ENCODE measurements at places on chromosomes 5 and 9.

- DNase-seq = no peak
Observed at GRCh38 chr5:107806271-107806670, 135.5 kb upstream of the EFNA5 start.

GRCh38 chr5:78698191-78698791 is 49.7 kb upstream of the LHFPL2 start:
- DNase-seq = no peak

GRCh38 chr5:171483551-171484135 is 64.2 kb downstream of the FGF18 start:
- no peak for DNase-seq

GRCh38 chr9:87991151-87991870 is 17.0 kb upstream of the CDK20 start:
- DNase-seq = no peak

DNA sequence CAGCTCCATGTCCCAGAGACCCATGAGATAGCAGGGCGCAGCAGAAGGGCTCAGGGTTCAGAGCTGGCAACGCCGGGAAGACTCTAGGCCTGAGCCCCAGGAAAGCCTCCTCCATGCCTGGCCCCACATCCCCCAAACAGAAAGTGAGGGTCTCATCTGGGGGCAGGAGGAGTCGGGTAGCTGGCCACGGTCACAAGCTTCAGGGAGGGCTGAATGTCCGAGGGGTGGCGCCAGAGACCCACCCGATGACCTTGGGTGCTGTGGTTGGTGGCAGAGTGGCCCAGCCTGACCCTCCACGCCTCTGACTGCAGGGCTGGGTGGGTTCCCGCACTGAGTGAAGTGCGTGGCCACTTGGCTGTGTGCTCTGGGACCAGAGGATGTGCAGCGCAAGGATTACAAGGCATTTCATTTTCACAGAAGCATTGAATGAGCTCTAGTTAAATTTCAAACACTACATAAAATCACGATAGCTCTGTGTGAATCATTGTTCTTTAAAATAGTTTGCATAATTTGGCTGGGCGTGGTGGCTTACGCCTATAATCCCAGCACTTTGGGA is 3.0 kb downstream of the C8G start:
- DNase-seq = no peak

GRCh38 chr9:108967916-108968315 is 33.7 kb downstream of the ABITRAM start:
- no peak for DNase-seq

- no peak for DNase-seq
Observed at GRCh38 chr5:160919626-160920025, 67.6 kb upstream of the ATP10B start.

DNA sequence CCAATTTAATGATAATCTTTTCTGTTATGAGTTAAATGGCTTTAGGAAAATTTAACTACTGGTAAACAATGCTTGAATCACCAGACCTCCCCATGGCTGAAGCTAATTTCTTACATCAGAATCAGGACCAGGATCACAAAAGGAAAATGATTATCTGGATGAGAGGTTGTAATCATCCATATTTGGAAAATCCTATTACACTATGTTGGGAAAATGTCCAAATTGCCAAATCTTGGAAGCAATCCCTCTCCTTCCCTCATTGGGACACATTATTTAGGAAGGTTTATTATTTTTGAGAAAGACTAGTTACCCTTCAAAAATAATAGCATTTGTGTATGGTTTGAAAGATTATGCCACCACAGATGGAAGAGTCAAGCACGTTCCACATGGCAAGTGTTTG is 130.7 kb upstream of the MINAR2 start:
- DNase-seq = no peak

- no peak for DNase-seq
Observed at GRCh38 chr5:94778732-94779131, 160.3 kb downstream of the SLF1 start.

GRCh38 chr9:134215699-134216448 is 51.5 kb upstream of the RNU6ATAC start:
- no peak for DNase-seq

- no peak for DNase-seq
Observed at GRCh38 chr5:61363401-61364114, 31.5 kb downstream of the ZSWIM6 start.

DNA sequence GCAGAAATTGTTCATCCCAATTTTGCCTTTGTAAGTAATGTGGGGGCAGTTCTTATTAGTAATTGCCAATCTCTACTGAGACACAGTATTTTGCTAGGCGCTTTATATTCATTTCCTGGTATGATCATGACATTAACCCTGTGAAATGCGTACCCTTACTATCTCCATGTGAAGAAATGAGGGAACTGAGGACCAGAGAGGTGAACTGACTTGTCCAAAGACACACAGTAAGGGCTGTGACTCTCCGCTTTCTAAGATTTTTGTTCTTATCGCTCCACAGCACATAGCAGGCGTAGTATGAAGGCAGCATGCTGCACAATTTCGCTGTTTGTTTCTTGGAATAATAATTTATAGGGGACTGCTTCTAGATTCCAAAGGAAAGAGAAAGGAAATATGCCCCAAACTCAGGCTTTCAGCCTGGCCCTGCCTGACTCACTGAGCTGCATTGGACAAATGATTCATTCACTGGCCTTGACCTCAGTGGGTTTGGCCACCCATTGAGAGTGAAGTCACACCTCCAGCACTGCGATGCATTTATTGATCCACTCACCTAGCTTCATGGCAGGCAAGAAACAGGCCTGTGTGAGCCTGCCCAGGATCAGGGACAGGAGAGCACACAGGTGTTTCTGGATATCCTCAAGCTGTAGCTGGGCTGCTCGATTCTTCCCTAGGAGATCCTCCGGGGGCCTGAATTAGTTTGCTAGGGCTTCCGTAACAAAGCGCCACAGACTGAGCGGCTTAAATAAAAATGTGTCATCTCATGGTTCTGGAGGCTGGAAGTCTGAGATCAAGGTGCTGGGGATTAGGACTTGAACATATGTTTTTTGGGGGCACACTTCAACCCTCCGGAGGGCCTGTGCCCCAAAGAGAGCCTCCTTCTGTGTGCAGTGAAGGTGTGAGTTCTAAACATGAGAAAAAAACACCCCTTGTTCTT is 7.2 kb upstream of the DUSP1 start:
- DNase-seq = no peak

- no peak for DNase-seq
Observed at GRCh38 chr5:15827741-15828140, 327.8 kb downstream of the FBXL7 start.

GRCh38 chr5:39558541-39558940 is 133.8 kb upstream of the DAB2 start:
- DNase-seq = no peak

GRCh38 chr5:150593593-150593992 is 46.9 kb upstream of the SYNPO start:
- no peak for DNase-seq

- DNase-seq = no peak
Observed at GRCh38 chr5:180026320-180026719, 45.2 kb downstream of the RNF130 start.

DNA sequence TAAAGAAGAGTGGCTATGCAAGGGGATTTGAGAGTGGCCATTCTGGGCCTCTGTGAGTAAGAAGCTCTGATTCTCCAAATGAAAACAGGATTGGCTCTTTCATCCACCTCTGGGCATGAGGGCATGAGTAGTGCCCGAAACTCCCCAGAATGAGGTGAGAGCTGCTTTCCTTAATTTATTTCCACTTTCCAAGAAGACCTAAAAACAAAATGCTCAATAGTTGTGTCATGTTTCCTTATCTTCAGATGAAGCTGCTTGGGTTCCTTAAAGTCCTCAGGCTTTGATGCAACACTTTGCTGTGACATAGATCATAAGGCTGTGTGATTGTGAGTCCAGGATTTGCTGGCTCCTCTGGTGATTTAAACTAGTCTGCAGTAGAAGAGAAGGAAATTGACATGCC is 3.1 kb upstream of the ZCCHC10 start:
- DNase-seq = no peak

DNA sequence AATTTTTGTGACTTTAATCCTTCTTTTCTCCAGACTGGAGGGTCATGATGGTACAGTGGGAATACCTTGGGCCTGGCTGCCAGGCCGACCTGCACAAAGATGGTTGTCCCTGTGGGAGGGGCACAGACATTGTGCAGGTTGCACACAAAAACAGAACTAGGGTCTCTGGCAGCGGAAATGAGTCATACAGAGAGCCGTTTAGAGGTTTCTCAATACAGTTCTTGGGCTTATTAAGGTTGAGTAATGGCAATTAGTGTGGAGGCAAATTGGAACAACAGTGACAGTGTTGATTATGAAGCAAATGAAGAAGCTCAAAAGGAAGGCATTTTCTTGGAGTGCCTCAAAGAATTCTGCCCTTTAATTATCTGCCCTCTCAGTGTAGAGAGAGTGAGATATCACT is 173.6 kb downstream of the TENT4A start:
- DNase-seq = no peak

DNA sequence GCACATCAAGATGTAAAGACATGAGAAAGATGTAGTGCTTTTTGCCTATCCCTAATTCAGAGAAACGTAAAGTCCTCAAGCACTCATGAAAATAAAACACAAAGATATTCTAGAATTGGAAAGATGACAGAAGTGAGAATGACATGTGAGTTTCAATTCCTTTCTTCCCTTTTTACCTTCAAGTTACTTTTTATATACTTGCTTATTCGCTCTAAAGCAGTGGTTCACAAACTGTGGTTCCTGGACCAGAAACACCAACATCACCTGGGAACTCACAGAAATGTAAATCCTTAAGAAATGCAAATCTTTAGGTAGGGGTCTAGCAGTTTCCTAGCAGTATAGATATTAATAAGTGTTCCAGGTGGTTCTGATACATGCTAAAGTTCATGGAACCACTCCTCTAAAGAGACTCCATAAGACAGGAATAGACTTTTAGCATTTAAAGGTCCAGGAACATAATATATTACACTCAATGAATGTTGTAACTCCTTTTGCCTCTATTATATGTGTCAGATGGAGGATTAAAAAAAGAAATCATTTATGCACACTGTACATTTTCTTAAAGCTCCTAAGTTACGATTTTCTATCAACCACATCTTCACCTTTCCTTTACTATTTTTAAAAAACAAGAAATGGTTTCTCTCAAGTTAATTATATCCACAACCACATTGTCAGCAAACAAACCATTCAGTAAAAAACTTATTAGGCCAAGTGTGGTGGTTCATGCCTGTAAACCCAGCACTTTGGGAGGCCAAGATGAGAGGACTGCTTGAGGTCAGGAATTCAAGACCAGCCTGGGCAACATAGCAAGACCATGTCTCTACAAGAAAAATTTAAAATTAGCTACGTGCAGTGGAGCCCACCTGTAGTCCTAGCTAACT is 39.9 kb downstream of the ERP44 start:
- DNase-seq = no peak

DNA sequence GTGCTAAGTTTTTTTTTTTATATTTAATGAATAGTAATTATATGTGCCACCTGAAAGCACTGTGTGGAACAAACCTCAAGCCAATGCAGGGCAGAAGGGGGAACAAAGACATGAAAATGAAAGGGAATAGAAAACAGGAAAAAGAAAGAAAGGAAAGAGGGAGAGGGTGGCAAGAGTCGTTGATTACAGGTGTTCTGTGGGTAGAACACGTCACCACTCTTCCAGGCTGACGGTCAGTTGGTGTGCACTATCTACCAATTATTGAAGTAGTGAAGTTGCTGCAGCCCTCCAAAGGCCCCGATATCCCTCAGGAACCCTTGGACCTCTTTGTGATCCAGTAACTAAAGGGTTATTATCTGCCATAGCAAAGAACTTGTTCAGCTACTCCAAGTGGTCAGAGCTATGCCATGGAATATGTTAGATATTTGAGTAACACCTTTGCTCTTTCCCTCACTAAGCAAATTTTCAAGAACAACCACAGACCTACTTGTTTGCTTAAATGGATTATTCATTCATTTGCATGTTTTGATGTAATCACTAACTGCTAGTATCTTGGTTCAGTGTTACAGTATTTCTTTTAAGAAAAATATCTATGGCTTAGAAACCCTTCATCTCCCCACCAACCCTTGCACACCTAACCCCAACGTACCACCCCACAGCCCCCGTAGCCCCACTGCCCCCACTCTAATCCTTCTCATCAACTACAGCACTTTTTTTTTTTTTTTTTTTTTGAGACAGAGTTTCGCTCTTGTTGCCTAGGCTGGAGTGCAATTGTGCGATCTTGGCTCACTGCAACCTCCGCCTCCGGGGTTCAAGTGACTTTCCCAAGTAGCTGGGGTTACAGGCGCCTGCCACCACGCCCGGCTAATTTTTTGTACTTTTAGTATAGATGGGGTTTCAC is 31.3 kb downstream of the FYB1 start:
- no peak for DNase-seq

GRCh38 chr5:16937503-16938161 is 1.5 kb upstream of the MYO10 start:
- no peak for DNase-seq

DNA sequence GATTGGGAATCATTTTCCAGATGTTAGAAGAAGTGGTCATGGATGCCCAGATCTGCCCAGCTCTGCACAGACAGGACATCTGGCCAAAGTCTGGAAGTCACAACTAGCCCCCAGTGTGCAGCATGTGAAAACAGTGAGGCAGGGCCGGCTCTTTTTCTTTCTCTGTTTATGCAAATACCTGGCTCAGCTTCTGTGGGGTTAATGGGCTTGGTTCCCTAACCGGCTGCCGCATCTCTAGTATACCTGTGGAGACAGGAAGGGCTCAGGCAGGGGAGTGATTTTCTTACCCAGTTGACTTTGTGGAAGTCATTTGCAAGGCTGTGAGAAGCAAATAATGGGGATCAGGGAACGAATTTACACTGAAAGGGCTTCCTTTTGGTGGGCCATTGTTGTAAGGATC is 254.8 kb upstream of the PANK3 start:
- DNase-seq = no peak

- no peak for DNase-seq
Observed at GRCh38 chr5:57176350-57176857, 2.5 kb downstream of the GPBP1 start.

GRCh38 chr9:4923580-4924544 is 61.2 kb upstream of the JAK2 start:
- DNase-seq = no peak

- no peak for DNase-seq
Observed at GRCh38 chr5:34790069-34790468, 48.9 kb upstream of the TTC23L start.

DNA sequence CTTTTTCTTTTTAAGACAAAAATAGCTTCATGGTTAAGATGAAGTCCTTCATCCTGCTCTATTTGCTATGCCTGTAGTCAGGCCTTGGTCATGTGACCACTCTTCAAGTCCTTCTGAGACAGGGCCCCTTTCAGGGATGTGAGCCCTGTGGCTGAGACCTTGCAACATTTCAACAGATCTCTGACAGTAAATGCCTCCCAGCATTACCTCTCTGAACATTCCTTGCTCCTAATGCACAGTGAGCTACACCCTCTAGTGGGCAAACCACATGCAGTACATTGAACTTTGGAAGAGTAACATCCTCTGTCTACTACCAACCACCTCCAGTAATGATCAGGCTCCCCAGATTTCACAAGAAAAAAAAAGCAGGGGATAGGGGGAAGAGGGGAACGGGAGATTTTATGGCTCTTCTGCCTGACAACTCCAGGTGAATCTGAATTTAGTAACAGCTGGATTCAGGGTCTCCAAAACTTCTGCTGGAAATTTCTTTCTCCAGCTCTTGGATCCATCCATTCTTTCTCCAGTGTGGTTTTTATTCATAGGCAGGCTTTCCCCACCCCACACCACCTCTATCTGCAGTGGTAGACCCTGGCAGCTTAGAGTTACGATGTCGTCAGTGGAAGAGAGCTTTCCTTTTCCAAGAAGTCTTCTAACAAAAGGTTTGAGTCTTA is 8.9 kb upstream of the FBXO38 start:
- no peak for DNase-seq

GRCh38 chr9:123453831-123454321 is 97.9 kb downstream of the CRB2 start:
- no peak for DNase-seq

Measured in stimulated activated CD8-positive, alpha-beta memory T cell treated with anti-CD3 and anti-CD28 coated beads, Interleukin-7, amount 100 ng/mL, for 24 hours (primary cell).